Epithelial cell of proximal tubule (primary cell): ENCODE measurements at places on chromosomes 12 and 14. TPM values are rescaled to one million over a fixed set of nuclear protein-coding genes. Genes with fewer than 3 reads are reported as not detected.

Gene NFATC4
- 4.5 and 30.2 TPM in 2 replicates for total RNA-seq

Gene PZP
- not detected in 2 replicates for total RNA-seq

Gene GDF11
- 2.8 and 8.5 TPM in 2 replicates for total RNA-seq

DNA sequence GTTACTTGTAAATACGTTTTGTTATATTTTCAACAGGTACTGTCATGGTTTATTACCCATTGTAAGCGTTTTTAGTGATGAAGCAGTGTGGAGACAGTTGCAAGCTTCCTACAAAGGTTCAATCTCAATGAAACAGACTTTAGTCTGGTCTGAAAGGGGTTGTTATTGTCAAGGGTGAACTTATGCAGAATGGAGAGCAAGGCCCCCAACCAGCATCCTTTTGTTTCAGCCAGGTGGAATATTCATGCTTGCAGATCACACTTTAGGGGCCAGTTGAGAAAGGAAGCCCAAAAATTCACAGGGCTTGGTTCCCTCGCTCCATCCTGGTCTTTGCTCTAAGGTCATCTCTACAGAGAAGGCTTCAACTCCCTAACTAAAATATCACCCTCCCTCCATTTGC lies 103.7 kb downstream of the PRICKLE1 start:
- no peak for DNase-seq

DNA sequence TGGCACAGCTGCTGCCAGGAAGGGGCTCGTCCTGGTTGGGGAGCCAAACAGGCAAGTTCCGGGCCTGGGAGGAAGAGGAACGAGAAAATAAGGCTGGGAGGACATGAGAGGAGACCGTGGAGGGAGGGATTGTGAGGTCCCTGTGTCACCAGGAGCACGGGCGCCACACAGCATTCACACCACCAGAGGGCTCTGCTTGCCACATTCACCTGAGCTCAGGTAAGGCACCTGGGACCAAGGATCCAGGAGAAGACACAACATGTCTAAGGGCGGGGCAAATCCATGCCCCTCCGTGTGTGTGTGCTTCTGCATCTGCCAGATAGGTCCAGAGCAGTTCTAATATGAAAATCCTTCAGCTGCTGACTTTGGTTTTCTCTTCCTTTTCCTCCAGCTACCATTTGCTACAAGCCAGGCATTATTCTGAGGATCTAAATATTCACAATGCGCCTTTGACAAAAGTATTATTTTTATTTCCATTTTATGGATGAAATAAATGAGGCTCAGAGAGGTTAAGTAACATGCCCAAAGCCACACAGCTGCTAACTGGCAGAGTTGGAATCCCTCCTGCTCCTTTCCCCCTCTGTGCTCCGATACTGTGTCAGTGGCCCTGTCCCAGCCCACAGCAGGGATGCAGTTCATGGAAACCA lies 14.6 kb downstream of the RAPGEF3 start:
- no peak for DNase-seq

DNA sequence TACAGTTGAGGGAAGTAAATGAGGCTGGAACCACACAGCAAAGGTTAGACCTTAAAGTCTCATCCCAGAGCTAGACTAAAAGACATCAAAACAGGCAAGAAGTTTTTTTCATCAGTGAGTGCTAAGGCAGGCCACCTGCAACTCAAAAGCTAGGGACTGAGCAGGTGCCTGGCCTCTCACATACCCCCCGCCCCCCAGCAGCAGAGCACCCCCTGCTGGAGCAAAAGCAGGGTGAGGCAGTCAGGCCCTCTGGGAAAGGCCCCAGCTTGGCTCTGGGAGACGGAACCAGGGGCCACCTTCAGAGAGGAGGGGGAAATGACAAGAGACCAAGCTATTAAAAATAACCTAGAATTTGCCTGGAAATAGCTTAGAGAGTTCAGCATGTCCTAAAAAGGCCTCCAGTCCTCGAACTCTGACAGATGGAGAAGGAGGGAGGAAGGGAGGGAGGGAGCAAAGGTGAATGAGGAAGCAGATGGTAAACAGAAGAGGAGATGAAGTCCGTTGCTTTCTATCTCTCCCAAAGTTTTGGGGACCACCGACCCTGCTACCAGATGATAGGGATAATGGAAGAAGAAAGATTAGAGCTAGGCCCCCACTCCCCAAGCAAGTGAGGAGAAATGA lies 1.8 kb downstream of the ITGA7 start:
- no peak for DNase-seq

- no peak for DNase-seq
Measured at GRCh38 chr12:65653946-65654629, 170.2 kb upstream of the HMGA2 start.

DNA sequence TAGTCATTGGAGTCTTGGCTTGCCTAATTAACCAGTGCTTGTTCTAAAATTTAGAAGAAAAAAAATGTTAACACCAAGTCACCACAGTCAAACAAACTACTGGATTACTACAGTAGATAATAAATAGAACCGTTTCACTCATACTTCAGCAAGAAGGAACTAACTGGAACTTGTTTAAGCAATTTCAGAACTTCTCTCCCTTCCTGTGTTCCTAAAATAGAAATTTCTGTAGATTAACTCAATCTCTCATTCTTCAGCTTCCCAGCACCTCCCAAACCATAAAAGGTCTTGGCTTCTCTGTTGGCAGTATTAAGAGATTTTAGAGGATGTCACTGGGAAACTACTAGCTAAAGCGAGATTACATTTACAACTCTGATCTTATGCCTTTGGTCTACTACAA lies 18.6 kb downstream of the GNS start:
- DNase-seq, result no peak

GRCh38 chr12:63266988-63267387 lies 116.0 kb upstream of the AVPR1A start:
- no peak for DNase-seq

GRCh38 chr14:101288436-101289229 lies 272.7 kb upstream of the DIO3 start:
- no peak for DNase-seq

- no peak for DNase-seq
Measured at GRCh38 chr12:89417246-89417977, 65.1 kb upstream of the DUSP6 start.
